Hair follicle dermal papilla cell (primary cell): ENCODE measurements at places on chromosomes 11 and 22. TPM values are rescaled to one million over a fixed set of nuclear protein-coding genes. Genes with fewer than 3 reads are reported as not detected.

The C11orf68 gene
- 30.2 and 31.0 TPM in 2 replicates for total RNA-seq

The TBX1 gene
- total RNA-seq: 0.16 TPM in 1 of 2 replicates, not detected in the other

The TBX10 gene
- total RNA-seq: not detected in 2 replicates

The MISFA gene
- total RNA-seq: 0.36 and 0.97 TPM in 2 replicates

The CSF2RB gene
- 0.24 TPM in 1 of 2 replicates, not detected in the other for total RNA-seq

The SOX10 gene
- not detected in 2 replicates for total RNA-seq

The RTCB gene
- 88.3 and 90.0 TPM in 2 replicates for total RNA-seq

The NCR3LG1 gene
- total RNA-seq: 6.0 and 9.1 TPM in 2 replicates

The BIK gene
- not detected in 2 replicates for total RNA-seq

The OR51E2 gene
- 0.12 TPM in 1 of 2 replicates, not detected in the other for total RNA-seq

The ALG8 gene
- total RNA-seq: 28.9 and 34.9 TPM in 2 replicates

The DGCR8 gene
- total RNA-seq: 25.9 and 39.1 TPM in 2 replicates

The ANKK1 gene
- under 0.01 TPM in 2 replicates for total RNA-seq

The CALCB gene
- 0.16 TPM in 1 of 2 replicates, not detected in the other for total RNA-seq

The MYRF gene
- 0.24 and 0.32 TPM in 2 replicates for total RNA-seq

The MMP8 gene
- total RNA-seq: 2.3 and 2.8 TPM in 2 replicates

The VPREB3 gene
- total RNA-seq: not detected in 2 replicates

The MMP27 gene
- total RNA-seq: 1.3 and 2.6 TPM in 2 replicates

The GRAP2 gene
- not detected in 2 replicates for total RNA-seq

The CREBZF gene
- total RNA-seq: 44.1 and 53.7 TPM in 2 replicates

The MS4A6E gene
- total RNA-seq: not detected in 2 replicates

The PATE2 gene
- total RNA-seq: not detected in 2 replicates

The KRTAP5-8 gene
- not detected in 2 replicates for total RNA-seq

The SSRP1 gene
- total RNA-seq: 56.8 and 58.1 TPM in 2 replicates

The TEAD1 gene
- total RNA-seq: 332 and 365 TPM in 2 replicates

The CSRP3 gene
- total RNA-seq: not detected in 2 replicates

The TENM4 gene
- 2.1 and 2.6 TPM in 2 replicates for total RNA-seq

The BRD1 gene
- 33.0 and 38.8 TPM in 2 replicates for total RNA-seq

The OR10AG1 gene
- not detected in 2 replicates for total RNA-seq
